ENCODE measurements at places on chromosomes 2 and 18.

DNA sequence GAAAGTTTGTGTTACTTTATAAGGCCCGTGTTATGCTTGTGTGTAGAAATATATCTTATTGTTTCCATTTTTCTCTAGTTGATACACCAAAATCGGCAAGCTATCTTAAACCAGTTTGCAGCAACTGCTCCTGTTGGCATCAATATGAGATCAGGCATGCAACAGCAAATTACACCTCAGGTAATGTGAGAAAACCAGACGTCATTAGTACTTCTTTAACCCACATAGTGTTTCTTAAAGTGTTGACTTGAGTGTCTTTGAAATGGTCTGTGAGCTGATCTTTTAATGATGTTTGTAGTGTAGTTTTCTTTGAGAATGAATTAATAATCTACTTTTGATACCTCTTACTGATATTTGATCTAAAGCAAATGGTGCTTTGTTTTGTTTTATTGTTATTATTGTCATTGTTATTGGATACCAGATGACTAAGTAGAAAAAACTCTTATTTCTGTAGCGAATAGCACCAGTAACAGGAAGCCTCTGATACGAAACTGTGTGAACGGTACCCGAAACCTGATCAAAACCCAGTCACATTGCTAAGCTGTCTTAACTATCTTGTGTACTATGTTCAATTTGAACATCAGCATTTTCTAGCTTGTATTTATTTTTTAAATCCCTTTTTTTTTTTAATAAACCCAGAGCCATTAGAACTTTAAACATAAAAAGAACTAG, 53.7 kb downstream of the PTRHD1 start:
- no peak for DNase-seq

GRCh38 chr2:241111440-241111805, 9.3 kb upstream of the MTERF4 start:
- DNase-seq = no peak

- no peak for DNase-seq
Measured at GRCh38 chr2:174343343-174343622, 8.5 kb downstream of the SP9 start.

DNA sequence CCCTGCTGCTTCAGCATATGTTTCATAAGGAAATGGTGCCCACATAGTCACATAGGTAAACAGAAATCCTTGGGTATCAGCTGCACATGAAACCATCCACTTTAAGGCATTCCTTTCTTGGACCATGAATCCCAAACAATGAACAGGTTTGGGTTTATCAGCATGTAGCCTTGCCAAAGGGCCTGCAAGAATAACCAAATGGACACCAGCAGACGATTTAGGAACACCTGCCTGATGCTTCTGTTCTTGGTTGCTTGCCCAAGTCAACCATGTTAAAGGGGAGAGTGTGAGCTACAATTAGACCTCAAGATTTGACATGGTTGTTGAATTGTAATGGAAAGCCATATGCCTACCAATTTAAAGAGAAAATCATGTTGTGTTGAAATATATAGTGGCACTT, 1342.7 kb upstream of the PIK3C3 start:
- DNase-seq = no peak

- DNase-seq = peak; percentile 94
Measured at GRCh38 chr2:9336576-9337314, 86.6 kb downstream of the ITGB1BP1 start.

DNA sequence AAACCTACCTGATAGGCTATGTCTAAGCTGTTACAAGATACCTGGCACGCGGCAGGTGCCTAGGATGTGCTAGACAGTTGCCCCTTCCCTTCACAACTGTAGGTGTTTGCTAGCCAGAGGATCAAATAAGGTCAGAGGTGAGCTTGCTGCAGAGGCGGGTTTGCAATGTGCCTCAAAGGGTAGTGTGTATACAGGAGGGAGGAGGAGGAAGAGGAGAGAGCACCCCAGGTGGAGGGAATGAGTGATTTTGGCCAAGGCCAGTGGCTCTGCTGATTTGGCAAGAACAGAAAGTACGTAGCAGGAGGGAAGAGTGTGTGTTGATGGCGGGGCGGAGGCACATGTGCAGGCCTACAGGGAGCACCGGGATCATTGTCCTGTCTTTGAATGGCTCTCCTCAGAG, 236.5 kb downstream of the HAUS1 start:
- DNase-seq = no peak

- DNase-seq = no peak
Measured at GRCh38 chr2:209984291-209984690, 18.1 kb upstream of the RPE start.

- DNase-seq = no peak
Measured at GRCh38 chr2:99801327-99801901, 311.6 kb upstream of the REV1 start.

GRCh38 chr2:121287146-121287798, 2.3 kb upstream of the TFCP2L1 start:
- DNase-seq = no peak

DNA sequence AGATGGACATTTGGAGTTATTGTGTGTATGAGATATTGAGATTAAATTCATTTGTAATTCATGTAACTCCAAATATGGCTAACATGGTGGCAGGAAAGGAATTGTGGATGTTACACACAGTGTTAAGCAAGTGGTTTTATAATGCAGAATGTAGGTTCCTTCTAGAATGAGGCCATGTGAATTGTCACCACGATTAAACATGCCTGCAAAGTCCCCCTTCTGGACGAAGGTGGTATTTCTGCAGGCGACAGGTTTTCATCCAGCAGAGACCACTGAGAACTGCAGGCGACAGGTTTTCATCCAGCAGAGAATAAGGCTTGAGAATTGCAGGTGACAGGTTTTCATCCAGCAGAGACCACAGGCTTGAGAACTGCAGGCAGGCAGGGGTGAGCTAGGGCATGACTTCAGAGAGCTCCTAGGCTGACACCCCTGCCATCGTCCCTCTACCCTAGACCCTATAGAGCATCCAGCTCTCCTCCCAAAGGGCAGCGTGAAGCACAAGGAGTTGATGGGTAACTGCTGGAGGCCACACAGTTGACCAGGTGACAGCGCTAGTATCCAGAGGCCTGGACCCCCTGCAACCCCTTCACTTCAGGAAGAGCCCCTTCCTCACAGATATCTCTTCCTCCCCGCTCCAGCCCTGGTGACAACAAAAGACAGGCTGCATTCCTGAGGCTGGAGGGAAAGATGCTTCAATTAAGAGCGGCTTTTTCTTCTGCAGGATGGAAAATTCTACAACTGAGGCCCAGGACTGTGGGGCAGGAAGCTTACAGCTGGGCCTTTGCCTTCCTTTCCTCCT, 175.8 kb downstream of the LOXHD1 start:
- peak; percentile 12 for DNase-seq

DNA sequence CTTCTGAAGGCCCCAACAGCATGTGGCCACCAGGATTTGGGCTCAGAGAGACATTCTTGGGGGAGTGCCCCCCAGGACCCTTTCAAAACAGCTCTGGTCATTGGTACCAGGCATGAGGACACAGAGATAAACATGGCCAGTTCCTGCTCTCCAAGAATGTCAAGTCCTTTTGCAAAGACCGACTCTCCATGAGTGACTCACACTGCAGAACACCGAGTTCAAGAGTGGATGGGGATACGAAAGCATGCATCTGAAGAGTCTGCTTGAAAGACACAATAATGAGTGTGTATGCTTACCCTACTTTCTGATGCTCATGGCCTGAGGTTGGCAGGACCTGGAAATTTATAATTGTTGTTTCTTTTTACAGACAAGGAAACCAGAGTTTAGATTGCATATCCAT, 450.6 kb downstream of the TSN start:
- DNase-seq = no peak

- DNase-seq = no peak
Measured at GRCh38 chr2:99554238-99554637, 64.4 kb upstream of the REV1 start.

GRCh38 chr2:30135541-30135940, 11.3 kb upstream of the YPEL5 start:
- no peak for DNase-seq

GRCh38 chr2:58562276-58562675, 321.2 kb upstream of the FANCL start:
- no peak for DNase-seq

DNA sequence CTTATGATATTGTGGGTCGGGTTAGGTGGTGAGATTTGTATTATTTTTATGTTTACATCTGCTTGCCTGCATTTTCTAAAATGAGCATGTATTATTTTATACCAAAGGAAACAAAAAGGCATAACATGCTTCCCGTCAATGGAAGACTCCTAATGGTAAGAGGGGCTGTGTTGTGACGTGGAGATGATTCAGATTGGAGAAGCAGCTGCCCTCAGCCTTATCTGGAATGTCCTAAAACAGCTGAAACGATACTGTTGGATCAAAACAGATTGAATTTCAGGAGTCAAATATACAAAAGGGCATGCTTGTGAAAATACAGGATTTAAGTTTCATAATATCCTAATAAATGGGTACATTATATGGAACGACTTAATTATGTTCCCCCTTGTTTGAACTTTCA, 19.0 kb downstream of the DGKD start:
- no peak for DNase-seq

DNA sequence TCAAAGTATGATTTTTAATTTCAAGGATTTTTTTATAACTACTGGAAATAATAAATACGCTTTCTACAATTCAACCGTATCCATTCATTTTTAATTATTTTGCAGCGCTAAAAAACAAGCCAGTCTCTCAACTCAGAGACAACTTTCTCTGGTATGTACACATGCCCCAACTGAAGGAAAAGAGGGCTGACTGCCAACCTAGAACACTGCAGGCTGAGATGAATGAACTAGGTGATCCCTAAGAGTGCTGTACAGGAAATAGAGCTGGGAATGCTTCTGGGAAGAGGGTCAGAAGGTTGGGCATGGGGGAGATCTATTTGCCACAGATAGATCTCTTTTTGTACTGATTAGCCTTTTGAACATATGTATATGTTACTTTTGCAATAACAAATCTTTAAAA, 460.1 kb downstream of the NR4A2 start:
- no peak for DNase-seq

Data from AG09319 (cell line).